Posterior cingulate gyrus (tissue), 11 donors: ENCODE measurements at places on chromosomes 1 and 21.

- no peak for DNase-seq
These were observed 21.3 kb upstream of the PKP1 start for GRCh38 chr1:201261771-201262547.

- no peak for DNase-seq
These were observed 73.3 kb upstream of the KLHDC7A start for GRCh38 chr1:18407166-18408045.

GRCh38 chr1:189021577-189021976 lies 1456.1 kb downstream of the BRINP3 start:
- no peak for DNase-seq

GRCh38 chr1:31054349-31054748 lies 11.2 kb downstream of the PUM1 start:
- no peak for DNase-seq

DNA sequence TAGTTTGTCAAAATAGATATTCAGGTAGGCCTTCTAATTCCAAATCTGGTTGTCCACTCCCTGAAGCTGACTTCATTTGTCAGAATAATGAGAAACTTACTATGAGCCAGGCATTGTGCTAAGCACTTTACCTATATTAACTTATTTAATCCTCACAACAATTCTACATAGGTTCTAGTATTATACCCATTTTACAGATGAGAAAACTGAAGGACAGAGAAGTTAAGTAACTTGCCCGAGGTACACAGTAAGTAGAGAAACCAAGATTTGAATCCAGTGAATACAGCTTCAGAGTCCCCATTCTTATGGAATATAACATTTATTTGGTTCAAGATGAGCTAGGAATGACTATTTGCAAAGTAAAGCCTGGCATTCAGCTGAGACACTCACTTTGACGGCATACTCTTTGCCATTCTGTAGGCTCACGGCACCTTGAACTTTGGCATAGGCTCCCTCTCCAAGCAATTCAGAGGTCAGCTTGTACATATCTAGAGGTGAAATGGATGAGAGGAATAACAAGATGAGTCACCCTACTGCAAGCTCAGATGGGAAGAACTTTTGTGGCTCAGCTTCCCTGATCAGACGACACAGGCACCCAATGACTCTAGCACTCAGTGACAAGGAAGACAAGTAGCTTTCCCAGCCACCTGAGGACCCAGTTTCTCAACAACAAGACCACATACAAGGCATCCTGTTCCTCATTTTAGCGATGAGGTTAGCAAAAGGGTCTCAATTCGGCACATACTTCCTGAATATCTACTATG lies 23.7 kb downstream of the MKNK1 start:
- DNase-seq, result no peak

DNA sequence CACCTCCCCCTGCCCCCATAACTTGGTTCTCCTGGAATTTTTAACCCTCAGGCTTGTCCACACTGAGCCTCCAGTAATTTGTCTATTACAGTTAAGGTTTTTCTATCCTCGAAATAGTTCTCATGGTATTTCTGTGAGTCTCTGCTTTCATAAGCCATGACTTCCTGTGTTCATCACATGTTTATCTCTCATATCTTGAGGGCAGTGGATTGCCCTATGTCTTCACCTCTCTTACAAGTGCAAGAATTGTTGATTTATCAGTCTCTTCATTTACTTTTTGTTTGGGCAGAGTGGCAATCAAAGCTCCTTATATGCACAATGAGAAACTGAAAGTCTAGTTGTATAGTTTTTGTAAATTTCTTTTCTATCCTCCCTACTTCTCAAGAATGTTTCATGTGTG lies 328.4 kb downstream of the PLA2G4A start:
- no peak for DNase-seq

GRCh38 chr1:79638382-79638781 lies 631.9 kb upstream of the ADGRL4 start:
- DNase-seq, result no peak

- no peak for DNase-seq
These were observed 4.2 kb upstream of the ACADM start for GRCh38 chr1:75720325-75720724.

GRCh38 chr1:89023026-89023425 lies 360 bp upstream of the GBP3 start:
- no peak for DNase-seq

DNA sequence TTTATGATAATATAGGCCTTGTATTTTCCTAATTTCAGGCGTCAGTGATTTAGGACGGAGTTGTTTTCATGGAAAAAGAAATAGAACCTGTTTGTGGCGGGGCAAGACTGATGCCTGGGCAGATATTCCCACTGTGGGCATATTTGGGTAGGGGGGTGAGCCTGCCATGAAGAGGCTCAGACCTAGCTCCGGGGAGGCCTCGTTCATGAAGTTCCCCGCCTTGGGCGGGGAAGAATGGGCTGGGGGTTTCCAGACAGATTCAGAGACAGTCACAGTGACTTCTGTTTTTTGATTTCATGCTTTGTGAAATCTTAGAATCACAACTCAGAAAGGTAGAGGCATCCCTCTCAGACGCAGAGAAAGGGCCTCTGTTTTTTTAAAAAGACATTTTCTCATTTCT lies 36.1 kb downstream of the RUNX3 start:
- DNase-seq, result peak; percentile 9

DNA sequence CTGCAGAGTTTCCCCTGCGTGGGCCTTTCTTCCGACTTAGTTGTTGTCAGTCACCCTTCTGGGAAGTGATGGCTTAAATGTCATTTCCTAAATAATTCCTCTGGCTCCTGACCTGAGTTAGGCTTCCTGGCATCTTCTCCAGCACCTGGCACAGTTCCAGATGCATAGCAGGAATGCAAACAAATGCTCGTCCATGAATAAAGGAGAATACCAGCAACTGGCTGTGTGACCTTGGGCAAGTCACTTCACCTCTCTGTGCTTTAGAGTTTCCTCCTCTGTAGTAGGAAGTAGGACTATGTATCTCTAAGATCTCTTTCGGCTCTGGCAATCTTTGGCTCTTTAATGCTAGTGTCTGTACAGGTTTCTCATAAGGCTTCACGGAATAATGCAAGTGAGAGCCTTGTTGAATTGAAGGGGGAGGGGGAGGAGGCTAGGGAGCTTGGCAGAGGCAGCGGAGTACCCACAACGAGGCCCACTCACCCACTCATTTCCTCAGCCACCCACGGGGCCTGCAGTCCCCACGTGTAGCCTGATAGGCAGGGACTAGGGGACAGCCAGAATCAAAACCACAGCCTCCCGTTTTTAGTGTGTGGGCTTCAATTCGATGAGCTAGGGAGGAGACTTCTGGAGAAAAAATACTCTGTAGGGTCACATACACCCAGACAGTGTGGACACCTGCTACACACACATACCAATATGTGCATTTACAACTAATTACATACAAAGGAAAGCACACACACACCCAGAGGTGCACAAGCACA lies 48.1 kb downstream of the TENT5C start:
- no peak for DNase-seq

DNA sequence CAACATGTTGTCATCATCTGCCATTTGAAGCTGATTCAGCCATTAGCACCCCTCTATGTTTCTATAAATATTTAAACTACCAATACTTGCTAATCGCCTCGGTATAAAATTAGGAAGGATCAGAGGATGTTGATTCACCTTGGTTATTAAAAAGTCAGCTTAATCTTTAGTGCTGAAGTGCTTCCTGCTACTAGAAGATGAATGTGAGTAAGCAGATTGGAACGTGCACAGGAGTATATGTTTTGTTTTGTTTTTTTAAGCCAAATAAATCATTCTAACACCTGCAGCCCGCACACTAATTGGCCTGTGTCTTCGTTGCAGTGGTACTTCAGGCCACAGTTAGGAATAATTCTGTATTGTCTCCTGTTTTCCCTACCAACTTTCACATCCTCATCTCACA lies 485.7 kb downstream of the AJAP1 start:
- DNase-seq, result no peak

GRCh38 chr1:23194119-23194984 lies 22.9 kb downstream of the HTR1D start:
- no peak for DNase-seq

GRCh38 chr1:175920381-175920780 lies 177.0 kb upstream of the TNR start:
- no peak for DNase-seq

DNA sequence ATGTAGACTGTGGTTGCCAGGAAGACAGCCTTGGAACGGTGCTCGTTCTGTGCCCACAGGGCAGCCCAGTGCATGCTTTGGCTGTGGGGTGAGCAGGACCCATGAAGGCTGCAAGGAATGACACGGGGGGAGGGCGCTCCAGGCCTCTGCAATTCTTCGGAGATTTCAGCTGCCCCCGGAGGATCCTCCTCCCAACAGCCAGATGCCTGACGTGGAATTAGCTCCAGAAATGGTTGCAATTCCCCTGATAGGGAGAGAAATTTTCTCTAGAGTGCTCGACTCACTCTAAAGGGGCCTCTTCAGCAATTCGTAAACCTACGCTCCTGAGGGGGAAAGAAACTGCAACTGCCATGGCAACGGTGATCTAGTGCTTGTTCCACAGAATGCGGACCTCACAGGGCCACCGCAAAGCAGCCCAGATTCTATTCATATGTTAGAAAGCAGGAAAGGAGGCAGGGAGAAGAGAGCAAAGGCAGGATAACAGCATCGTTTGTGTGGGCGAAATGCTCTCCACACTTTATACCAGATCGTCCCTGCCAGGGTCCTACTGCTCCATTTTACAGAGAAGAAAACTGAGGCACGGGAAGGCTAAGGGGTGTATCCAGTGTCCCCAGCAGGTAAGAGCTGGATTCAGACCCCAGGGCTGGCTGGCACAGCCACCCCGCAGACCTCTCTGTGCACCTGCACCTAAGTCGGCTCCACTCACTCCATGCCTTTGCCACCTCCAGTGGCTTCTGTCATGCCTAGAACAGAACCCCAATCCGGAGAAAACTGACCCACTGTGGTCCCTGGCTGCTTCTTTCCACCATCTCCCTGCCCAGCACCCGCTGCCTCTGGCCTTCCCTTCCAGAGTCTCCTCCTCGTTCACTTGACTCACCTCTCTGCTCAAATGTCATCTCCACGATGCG lies 11.9 kb upstream of the PDE9A start:
- DNase-seq, result no peak

DNA sequence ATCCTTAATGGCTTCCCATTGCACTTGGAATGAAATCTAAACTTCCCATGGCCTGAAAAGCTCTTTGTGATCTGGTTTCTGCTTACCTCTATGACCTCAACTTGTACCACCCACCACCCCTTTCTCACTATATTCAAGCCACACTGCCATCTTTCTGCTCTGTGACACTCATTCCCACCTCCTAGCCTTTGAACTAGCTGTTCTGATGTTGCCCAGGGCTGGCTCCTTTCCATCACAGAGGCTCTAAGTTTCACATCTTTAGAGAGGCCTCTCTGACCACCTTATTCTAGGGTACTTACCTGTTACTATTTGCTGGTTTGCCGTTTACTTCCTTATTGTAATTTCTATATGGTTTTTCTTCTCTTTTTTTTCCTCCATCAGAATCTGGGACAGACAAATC lies 4.2 kb downstream of the MPZL1 start:
- no peak for DNase-seq

GRCh38 chr1:162236201-162236600 lies 140.5 kb downstream of the SPATA46 start:
- DNase-seq, result no peak

GRCh38 chr1:180173952-180174351 lies 19.3 kb downstream of the QSOX1 start:
- DNase-seq, result peak; percentile 56

DNA sequence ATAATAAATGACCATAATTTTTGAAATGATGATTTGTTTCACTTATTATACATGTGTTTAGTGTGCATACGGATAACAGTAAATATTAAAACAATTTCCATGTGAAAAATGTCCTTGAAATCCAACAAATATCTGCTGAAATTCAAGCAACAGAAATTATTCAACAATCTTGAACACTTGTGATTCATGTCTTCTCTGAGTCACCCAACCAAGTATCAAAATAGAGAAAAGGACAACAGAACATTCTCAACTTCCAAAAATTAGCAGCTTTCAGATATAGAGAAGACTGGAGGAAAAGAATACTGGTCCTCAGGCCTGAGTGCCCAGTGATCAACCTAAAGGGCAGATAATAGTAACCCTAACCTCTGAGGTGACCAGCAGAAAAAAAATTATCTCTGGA lies 90.8 kb downstream of the VAV3 start:
- no peak for DNase-seq
